Fibroblast of villous mesenchyme (primary cell): ENCODE measurements at places on chromosomes 2 and 18. TPM values are rescaled to one million over a fixed set of nuclear protein-coding genes. Genes with fewer than 3 reads are reported as not detected.

PLGLB1 gene
- total RNA-seq = 0.32 and 3.0 TPM in 2 replicates

NAT8 gene
- total RNA-seq = not detected in 2 replicates

BMP10 gene
- total RNA-seq = not detected in 2 replicates

MYCN gene
- under 0.01 and 0.32 TPM in 2 replicates for total RNA-seq

GRCh38 chr2:15706986-15707632 lies 115.4 kb downstream of the DDX1 start:
- no peak for DNase-seq
